ENCODE measurements at places on chromosomes 6 and 20.
A peak's percentile ranks its signal among the peaks of the same experiment; 100 is the strongest.

GRCh38 chr6:33139596-33140206, 52.6 kb downstream of the COL11A2 start:
- DNase-seq, result no peak

DNA sequence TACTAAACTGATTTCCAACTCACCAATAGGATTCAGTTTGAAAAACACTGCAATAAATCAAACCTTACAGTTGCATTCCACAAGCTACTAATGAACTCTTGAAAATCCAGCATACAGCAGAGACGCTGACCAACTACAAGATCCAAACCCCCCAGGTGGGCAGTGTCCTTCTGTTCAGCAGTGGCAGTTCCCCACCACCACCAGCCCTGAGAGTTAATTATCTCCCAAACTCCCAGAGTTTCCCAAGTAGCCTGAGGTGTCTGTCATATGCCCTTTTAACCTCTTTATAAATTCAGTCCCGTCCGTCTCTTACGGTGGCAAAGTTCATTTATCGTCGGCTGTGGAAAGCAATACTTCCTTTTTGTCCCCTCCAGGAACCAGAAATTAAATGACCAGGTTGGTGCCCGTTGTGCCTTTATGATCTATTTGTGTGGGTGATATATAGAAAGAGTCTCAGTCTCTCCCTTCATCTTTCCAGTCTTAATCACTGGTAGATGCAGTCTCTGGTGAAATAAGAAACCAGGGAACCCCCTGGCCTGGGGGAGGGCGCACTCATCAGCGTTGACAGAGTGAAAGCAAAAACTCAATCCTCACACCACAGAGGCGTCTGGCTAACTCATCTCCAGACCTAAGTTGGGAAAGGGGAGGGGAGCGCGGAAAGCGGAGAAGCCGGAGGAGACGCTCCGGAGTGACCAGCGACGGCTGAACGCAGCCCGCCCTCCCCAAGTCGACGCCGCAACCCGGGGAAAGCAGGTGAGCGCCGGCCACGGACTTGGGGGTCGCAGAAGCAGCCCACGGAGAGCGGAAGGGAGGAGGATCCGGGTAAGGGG, 717 bp downstream of the MRPL14 start:
- DNase-seq, result peak; percentile 72

DNA sequence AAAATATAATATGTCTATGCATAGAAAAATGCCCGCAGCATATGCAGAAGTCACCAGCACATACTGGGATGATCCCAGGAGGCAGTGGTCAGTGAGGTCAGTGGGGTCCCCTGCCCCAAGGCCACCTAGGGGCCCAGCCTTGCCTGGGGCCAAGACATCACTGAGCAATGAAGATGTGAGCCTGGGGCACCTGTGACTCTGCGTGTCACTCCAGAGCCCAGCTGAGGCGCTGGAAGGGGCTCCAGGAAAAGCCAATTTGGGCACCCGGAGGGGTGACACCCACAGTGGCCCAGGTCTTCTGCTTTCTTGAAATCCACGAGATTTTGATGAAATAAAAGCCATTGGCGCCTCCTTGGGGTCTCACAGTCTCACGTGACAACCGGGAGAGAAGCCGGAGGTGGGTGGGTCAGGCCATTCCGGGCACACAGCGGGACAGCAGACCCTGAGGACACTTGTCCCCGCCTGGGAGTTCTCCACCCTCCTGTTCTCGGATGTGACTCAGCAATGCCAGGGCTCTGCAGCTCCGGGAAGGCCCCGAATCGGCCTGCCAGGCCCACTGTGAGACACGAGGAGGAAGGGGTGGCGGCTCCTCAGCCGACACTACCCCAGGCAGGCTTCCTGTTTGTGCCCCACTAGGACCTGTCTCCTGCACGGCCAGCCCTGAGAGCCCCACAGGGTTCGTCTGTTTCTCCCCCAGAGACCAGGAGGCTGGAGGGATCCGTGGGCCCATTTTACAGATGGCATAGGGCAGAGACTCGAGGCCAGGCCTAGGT, 24.4 kb upstream of the SLCO4A1 start:
- DNase-seq, result peak; percentile 45

- no peak for DNase-seq
Measured at GRCh38 chr6:141598487-141598886, 534.2 kb upstream of the GJE1 start.

DNA sequence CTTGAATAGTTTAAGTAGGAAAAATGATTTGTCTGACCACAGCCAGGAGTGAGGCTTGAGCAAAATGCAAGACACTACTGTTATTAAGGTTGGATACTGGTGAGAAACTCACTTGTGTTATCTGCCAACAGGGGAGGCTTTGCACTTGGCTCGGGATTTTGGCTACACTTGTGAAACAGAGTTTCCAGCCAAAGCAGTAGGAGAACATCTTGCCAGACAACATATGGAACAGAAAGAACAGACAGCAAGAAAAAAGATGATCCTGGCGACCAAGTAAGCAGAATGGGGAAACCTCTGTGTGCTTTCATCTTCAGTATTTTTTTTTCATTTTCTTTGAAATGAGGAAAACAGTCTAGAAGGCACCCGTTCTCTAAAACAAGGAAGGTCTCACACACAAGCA, 31.6 kb downstream of the TFAP2D start:
- DNase-seq, result no peak

- DNase-seq, result no peak
Measured at GRCh38 chr6:124132256-124132655, 328.6 kb downstream of the NKAIN2 start.

- no peak for DNase-seq
Measured at GRCh38 chr6:36824253-36824652, 15.0 kb downstream of the CPNE5 start.

DNA sequence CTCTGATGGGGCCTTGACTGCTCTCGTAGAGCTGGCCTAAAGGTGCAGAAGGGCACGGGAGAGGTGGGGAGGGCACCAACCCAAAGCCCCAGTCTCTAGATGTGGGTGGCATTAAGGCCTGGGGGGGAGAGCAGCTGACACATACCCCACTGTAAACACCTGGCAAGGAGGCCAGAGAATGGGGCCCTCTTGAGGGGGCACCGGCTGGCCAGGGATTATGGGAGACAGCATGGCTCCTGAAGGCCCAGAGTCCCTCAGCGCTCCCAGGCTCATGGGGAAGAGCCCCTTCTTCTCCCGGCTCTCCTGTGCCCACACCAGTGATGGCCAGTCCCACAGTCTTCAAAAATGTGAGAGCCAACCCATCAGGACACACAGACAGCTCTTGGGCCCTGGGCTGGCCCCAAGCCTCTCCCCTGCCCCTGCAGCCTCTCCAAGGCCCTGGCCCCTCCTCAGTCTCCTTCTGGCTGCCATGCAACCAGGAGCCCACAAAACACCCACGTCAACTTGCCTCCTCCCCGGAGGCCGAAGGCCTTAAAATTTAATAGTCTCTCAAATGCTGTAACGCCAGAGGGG, 58.2 kb upstream of the FOXP4 start:
- no peak for DNase-seq

GRCh38 chr6:38436726-38437465, 202.8 kb downstream of the BTBD9 start:
- DNase-seq, result no peak

- DNase-seq, result no peak
Measured at GRCh38 chr6:45667300-45667699, 289.6 kb upstream of the SUPT3H start.

DNA sequence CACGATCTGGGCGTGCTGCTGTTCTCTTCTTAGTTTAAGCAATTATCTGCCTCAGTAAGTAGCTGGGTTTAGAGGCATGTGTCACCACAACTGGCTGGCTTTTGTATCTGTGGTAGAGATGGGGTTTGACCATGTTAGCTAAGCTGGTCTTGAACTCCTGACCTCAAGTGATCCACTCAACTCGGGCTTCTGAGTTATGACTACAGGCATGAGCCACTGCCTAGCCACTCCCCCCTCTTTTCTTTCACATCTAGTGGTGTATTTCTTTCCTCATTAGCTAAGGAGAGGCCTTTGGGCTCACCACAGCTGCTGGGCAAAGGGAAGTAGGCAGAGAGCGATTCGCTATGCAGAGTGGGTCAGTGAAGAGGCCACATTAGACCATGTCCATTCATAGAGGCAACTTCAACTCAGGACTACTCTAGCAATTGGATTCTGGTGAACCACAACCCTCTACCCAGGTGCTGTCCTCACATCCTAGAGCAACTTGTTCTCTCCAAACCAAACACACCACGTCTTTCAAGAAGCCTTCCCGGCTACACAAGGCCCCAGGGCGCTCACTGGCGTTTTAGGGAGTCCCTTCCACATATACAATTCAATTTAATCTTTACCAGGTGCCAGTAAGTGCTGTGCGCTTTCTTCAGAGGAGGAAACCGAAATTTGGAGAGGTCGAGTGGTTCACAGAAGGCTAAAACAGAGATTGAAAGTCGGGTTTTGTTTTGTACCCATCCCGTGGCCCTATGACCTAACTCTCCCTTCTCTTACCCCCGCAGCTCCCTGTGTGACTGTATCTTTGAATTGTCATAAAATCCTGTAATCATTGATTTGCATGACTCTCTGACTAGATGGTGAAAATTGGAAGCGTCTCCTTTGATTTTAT, 26.5 kb upstream of the GFOD1 start:
- no peak for DNase-seq

GRCh38 chr6:157089258-157089657, 234.1 kb downstream of the TMEM242 start:
- DNase-seq, result no peak

DNA sequence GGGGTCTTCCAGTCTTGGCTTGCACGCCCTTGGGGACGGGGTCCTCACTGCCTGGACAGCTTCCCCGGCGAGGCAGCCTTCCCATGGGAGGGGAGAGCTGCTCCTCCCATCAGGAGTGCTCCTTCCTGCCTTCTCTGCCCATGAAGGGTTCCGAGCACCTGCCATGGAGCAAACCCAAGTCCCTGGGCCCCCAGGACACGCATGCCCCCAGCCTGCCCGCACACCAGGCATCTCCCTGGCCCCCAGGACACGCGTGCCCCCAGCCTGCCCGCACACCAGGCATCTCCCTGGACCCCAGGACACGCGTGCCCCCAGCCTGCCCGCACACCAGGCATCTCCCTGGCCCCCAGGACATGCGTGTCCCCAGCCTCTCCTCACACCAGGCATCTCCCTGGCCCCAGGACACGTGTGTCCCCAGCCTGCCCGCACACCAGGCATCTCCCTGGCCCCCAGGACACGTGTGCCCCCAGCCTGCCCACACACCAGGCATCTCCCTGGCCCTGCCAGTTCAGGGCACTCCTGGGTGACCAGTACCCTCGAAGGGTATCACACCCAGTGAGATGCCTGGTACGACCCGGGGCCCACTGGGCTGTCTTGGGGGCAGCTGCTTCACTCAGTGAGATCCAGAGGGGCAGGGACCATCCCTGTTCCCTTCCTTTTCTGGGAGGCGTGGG, 21.7 kb downstream of the COL20A1 start:
- DNase-seq, result no peak

GRCh38 chr6:108113557-108114519, 39.3 kb upstream of the OSTM1 start:
- DNase-seq, result no peak

GRCh38 chr20:23683281-23683680, 5.6 kb downstream of the CST4 start:
- DNase-seq, result no peak

GRCh38 chr6:1502041-1502440, 107.7 kb upstream of the FOXC1 start:
- DNase-seq, result no peak

Data from stimulated activated CD4-positive, alpha-beta T cell treated with anti-CD3 and anti-CD28 coated beads, Interleukin-12 subunit alpha, Interleukin-12 subunit beta, amount 100 ng/mL, for 4 hours (primary cell).